ENCODE measurements at places on chromosomes 1 and 21. TPM values are rescaled to one million over a fixed set of nuclear protein-coding genes. Genes with fewer than 3 reads are reported as not detected.

Gene CD1B
- total RNA-seq = not detected

Gene OR2T29
- total RNA-seq = not detected

Gene NES
- total RNA-seq = 360 TPM

Gene RAD54L
- 10.8 TPM for total RNA-seq

Gene CDK18
- total RNA-seq = 1.4 TPM

Gene OR10J1
- not detected for total RNA-seq

Gene DNTTIP2
- 26.4 TPM for total RNA-seq

Gene SLC25A34
- total RNA-seq = 0.05 TPM

Gene CAMK1G
- not detected for total RNA-seq

Measured in mammary microvascular endothelial cell (primary cell).